ENCODE measurements at places on chromosomes 1 and 21.

DNA sequence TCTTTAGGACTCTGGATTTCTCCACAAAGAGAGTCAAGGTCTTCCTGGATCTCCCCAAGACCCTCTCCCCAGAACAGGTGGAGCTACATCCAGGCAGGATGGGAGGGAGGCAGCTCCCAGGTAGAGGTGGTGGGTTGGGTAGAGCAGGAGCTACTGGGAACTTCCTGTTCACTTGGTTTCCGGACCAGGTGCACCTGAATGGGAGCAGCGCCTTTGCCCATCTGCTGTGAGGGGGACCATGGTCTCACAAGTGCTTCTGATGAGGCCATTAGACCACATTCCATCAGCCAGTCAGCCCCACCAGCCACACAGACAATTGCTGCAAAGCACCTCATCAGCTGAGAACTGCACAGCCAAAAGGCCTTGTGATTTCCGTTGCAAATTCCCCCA lies 188.8 kb downstream of the MATN1 start:
- no peak for DNase-seq

GRCh38 chr1:172414331-172414730 lies 6.2 kb upstream of the C1orf105 start:
- DNase-seq, result no peak

- DNase-seq, result no peak
These were observed 493.8 kb downstream of the MATN1 start for GRCh38 chr1:30229557-30229956.

GRCh38 chr1:22914633-22915217 lies 57.9 kb downstream of the LACTBL1 start:
- DNase-seq, result no peak

DNA sequence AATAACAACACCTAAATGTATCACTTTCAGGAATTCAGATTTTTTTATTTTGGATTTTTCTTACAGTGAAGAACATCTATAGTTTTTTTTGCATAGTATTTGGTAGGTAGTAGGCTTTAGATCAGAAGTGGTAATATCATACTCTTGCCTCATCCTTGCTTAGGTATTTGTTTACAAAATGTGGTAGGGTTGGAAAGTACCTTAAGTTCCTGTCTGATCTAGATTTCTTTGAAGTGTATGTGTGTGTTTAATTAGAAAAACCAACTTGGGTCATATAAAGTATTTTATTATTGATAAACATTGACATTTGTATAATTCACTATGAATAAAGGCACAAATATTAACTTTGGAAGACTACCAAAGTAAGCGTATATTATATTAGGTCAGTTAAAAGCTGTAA lies 85.3 kb upstream of the GPR88 start:
- DNase-seq, result peak; percentile 58

DNA sequence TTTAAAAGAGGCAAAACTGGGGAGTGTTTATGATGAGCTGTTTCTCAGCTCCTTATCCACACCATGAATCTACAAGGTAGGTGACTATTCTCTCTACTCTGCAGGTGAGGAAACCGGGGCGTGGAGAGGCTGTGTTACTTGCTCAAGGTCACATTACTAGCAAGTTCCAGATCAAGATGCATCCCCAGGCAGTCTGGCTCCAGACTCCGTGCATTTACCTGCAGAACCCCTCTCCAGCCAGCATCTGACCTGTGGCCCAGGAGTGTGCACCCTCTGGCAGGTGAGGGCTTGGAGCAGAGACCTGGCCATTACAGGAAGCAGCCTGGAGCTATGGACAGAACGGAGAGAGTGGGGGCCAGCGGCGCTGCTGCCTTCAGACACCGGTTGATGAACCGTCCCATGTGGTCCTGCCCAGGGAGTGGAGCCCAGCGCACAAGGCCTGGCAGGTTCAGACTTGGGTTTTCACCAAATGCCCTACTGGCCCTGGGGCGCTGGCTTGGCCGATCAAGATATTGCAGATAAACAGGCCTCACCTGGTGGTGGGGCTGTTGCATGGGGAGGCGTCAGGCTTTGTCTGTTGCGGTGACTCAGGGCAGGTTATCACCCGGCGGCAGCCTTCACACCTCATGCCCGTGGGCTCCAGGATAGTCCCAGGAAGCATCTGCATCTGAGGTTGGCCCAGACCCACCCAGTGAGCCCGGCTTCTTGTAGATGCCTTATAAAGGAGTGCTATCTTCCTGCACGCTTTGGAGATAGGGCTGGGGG lies 29.2 kb upstream of the WNT4 start:
- DNase-seq, result no peak

DNA sequence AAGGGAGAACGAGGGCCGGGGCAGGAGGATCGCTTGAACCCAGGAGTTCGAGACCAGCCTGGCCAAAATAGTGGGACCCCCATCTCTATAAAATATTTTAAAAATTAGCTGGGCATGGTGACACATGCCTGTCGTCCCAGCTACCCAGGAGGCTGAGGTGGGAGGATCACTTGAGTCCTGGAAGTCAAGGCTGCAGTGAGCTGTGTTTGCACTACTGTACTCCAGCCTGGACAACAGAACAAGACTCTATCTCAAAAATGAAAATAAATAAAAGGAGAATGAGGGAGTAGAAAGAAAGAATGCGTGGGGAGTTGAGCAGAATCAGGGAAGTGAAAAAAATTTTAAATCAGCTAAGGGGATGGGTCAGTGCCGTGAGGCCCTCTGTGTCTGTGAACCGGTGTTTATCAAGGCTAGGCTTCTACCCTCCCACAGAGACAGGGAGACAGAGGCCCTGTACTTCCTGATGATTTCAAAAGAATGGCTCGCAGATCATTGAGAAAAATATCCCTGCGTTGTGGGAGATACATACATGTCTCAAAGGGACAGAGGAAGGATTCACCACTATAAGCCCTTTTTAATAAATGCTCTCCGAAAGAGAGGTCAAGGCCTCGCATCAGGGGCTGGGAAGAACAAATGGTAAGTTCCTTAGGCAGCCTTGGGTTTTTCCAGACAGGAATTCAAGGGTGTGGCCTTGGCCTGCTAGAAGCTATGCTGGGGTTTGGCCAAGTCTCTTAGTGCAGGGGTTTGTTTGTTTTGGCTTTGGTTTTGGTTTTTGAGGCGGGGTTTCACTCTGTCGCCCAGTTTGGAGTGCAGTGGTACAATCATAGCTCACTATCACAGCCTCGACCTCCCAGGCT lies 20.7 kb downstream of the IL10RB start:
- no peak for DNase-seq

GRCh38 chr1:236363237-236363636 lies 30.8 kb upstream of the EDARADD start:
- DNase-seq, result no peak

DNA sequence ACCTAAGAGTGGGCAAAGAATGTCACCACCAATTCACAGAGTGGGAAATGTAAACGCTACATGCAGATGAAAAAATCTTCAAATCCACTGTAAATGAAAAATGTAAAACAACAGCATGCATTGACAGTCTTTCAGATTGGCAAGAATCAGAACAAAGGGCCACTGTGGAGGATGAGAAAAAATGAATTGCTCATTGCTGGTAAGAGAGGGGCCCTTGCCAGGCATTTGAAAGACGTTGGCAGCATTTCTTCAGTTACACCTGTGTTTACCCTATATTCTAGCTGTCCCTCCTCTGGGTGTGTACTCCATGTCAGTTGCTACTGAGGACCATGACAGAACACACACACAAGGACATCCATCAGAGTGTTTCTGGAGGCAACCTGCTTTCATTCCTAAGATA lies 25.8 kb upstream of the AADACL3 start:
- no peak for DNase-seq

DNA sequence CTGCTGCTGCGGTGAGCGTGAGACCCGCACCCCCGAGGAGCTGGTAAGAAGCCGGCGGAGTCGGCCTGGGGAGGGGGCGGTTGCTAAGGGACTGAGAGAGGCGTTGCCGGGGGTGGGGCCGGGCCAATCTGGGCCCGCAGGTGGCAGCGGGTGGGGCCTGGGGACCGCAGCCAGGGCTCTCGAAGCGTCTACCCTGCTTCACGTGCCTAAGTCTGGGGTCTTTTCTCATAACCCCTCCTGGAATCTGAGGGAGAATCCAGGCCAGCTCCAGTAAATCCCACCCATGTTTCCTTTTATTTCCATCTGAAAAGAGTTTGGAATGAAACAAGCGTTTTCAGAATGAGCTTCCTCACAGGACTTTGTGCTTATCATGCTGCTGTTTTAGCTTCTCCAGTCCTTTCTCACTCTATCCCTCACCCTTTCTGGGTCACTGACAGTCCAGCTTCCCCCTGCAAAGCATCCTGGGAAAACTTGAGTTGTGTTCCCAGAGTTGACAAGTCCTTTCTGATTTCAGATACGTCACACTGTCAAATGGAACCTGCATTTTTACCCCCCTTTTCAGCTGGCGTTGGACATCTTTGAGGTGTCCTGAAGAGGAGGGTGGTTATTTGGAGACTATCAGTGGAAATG lies 431 bp downstream of the CLCN6 start:
- peak; percentile 25 for DNase-seq

DNA sequence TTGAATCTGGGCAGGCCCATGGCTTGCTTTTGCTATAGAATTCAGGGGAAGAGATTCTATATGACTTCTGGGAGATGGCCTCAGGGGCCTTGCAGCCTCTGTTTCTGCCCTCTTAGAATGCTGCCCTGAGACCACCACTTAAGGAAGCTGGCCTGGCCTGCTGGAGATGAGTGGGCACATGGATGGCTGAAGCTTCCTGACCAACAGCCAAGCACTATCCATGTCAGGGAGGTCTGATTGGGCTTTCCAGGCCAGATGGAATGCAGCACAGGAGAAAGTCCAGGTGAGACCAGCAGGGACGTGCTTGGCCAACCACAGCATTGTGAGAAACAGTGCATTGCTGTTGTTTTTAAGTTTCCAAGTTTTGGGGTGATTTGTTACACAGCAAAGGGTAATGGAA lies 308.1 kb downstream of the PTPRU start:
- DNase-seq, result no peak

DNA sequence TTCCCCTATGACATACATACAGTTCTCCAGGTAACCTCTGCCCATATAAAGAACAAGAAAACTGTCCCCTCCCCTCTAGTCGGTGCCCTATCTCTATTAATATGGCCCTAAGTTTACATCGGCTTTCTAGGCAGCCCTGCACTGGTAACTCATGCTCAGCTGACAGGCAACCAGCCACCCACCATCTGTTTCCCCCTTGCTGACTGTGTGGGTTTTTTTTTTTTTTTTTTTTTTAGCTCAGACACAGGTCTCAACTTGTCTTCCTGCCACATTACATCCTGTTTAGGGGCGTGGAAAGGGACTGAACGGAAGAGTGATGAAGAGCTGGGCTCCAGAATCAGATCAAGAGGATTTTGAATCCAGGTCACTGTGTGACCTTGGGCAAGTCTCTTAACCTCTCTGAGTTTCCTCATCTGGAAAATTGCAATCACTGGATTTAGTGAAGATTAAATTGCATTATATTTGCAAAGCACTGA lies 14.0 kb downstream of the LAPTM5 start:
- peak; percentile 93 for DNase-seq

DNA sequence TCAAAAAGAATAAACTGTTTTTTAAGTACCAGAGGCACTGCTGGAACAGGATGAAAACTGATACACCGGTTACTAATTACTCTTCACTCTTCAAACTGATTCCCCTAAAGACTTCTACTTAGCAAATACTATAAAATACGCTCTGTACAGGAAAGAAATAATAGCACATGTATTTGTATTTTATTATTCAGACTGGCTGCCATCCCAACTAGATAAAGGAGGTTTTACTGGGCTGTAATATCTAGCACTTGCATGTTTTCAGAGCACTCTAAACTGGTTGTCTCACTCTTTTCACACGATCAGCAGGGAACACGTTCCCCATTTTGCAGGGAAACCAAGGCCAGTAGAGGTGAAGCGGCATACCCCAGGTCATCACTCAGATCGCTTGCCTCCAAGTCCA lies 9.2 kb downstream of the SMIM12 start:
- no peak for DNase-seq

- no peak for DNase-seq
These were observed 19.3 kb upstream of the KLHDC8A start for GRCh38 chr1:205375835-205376545.

DNA sequence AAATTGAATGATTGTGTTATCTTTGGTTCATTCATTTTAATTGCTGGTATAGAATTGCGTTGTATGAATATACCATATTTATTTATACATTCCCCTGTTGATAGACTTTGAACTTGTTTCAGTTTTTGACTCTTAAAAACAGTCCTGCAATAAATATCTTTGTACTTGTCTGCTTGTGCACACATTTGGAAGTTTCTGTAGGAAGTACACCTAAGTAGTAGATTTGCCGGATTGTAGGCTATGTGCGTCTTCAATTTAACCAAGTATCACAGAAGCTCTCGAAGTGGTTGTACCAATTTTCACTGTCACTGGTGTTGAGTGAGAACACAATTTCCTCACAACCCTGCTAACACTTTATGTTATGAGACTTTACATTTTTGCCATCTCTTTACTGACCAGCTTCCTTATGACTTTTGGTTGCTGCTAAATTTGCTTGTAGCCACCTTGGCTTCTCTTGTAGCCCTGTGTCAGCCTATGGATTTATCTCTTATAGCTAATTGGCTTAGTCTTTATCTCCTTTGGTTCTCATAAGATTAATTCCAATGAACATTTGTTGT lies 2.2 kb downstream of the TTC3 start:
- no peak for DNase-seq

DNA sequence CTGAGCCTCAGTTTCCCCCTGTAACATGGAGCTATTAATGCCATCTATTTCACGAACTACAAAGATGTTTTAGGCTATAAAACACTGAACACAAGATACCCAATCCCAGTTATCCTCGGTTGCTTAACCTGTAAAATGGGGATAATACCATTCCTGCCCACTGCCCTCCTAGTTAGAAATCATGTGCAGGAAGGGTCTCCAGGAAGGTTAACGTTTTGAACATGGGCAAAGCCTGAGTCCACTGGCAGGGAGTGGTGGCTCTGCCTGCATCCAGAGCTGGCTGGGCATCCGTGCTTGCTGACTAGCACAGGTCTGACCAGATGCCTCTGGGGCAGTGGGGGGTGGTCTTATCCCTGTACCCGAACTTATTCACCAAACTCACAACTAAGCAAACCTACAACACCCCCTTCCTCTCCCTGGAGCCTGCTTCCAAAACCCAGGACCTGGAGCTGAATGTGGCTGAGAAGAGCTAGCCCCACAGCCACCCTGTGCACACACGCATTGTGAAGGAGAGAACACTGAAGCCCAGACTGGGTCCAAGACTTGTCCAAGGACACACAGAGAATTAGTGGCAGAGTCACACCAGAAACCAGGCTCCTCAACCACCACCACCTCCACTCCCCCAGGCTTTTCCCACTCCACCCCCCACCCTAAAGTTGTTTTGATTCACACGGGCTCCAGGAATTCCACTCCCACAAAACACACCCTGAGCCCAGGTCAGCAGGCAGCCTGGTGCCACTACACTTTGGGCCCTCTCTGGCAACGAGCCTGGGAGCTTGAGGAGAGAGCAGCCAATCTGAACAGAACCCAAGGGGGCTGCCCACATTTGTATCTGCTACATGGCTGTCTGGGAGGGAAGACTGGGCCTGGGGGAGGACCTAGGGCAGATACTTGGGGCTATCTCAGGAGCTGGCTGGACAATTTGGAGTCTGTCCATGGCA lies 1.6 kb downstream of the E2F2 start:
- DNase-seq, result peak; percentile 47
